ENCODE measurements at places on chromosomes 16 and 17. TPM values are rescaled to one million over a fixed set of nuclear protein-coding genes. Genes with fewer than 3 reads are reported as not detected.

COPS3 gene
- 103 TPM for total RNA-seq

TBC1D28 gene
- 0.24 TPM for total RNA-seq

CCL2 gene
- total RNA-seq: 1.4 TPM

NPIPA2 gene
- total RNA-seq: 15.8 TPM

PRSS22 gene
- 2.4 TPM for total RNA-seq

PLK1 gene
- total RNA-seq: 138 TPM

MRM1 gene
- total RNA-seq: 11.6 TPM

CES3 gene
- total RNA-seq: 3.7 TPM

ASPHD1 gene
- 17.9 TPM for total RNA-seq

TENT4B gene
- 12.4 TPM for total RNA-seq

HSPB9 gene
- total RNA-seq: 0.18 TPM

ZFHX3 gene
- 1.1 TPM for total RNA-seq

HSD11B2 gene
- 35.1 TPM for total RNA-seq

KRTAP2-1 gene
- not detected for total RNA-seq

PYDC1 gene
- 2.1 TPM for total RNA-seq

DNA sequence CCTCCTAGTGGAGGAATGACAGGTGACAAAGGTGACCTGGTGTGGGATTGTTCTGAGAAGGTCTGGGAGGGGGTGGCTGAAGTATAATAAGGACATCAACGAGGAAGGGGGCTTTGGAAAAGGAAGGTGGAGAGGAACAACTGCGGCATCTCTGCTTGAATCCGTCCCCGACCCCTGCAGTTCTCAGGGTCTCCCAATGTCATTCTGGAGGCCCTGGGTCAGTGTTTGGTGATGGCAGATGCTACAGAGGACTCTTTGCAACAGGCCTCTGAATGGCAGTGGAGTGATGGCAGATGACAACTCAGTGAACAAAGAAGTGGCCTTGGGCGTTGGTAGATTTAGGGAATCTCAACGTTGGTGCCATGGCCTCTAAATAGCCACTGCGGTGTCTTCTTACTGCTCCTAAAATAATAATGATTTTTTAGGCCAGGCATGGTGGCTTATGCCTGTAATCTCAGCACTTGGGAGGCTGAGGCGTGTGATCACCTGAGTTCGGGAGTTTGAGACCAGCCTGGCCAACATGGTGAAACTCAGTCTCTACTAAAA lies 1.3 kb downstream of the ENGASE start:
- DNase-seq: no peak

- no peak for DNase-seq
These were observed 19.8 kb downstream of the ANKFN1 start for GRCh38 chr17:56173026-56173425.

DNA sequence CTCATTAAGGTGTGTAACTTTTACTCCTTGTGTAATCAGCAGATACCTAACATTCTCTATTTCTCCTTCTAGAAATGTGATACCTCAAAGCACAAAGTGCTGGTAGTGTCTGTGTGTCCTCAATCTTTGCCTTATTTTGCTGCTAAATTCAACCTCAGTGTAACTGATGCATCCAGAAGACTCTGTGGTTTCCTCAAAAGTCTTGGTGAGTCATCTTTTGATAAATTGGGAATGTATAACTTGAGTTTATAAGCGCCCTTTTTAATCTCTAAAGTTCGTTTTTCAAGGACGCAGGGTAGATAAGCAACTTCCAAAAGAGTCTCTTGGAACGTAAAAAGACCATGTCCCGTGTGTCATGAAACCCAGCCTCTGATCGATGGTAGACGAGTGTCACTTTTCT lies 10.2 kb downstream of the NARF start:
- DNase-seq: no peak

- no peak for DNase-seq
These were observed 99.6 kb downstream of the ABCC1 start for GRCh38 chr16:16048904-16049582.

DNA sequence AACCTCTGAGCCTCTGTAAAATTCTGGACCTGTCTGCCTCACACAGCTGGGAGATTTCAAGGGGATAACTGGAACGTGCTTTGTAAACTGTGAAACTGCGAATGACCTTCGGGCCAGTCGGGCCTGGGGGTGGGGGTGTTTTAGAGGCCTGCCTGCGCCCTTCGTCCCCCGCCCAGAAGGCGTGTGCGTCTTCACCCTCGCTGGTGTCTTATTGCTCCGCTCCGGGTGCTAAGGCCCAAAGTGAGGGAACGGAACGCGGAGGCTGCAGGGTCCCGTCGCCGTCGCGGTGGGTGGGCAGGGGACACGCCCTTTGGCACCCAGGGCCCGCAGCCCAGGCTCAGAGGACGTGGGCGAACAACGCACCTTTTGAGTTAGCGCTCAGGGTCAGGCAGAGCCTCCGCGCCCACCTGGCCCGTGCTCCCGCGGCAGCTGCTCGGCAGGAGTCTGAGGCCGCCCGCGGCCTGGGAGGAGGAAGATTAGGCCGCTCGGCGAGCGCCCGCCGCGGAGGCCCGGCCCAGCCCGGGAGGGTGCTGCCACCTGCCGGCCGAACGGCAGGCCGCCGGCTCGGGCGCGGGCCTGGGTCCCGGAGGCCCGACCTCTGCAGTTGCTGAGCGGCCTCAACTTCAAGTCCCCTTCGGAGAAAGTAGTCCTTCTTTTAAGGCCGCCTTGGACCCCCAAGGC lies 29.7 kb downstream of the DCAKD start:
- DNase-seq: peak; percentile 80

DNA sequence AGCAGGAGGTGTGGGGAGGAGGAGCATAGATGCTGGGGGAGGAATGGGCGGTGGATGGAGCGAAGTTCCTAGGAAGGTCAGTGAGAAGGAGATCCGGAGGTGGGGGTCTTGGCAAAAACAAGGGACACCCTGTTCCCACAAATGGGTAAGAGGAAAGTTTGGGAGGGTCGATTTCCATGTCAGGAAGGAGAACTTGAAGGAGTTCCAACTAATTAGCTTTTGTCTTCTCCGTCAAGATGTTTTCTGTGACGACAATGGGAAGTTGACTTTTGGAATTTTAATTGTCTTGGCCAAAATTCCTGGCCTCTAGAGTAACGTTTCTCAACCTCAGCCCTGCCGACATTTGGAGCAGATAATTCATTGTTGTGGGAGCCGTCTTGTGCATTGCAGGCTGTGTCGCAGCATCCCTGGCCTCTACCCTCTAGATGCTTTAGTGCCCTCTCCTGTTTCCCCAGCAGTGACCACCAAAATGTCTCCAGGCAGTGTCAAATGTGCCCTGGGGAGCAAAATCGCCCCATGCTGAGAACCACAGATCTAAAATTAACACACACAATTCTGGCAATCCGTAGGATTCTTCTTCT lies 97.1 kb downstream of the PITPNC1 start:
- peak; percentile 40 for DNase-seq

DNA sequence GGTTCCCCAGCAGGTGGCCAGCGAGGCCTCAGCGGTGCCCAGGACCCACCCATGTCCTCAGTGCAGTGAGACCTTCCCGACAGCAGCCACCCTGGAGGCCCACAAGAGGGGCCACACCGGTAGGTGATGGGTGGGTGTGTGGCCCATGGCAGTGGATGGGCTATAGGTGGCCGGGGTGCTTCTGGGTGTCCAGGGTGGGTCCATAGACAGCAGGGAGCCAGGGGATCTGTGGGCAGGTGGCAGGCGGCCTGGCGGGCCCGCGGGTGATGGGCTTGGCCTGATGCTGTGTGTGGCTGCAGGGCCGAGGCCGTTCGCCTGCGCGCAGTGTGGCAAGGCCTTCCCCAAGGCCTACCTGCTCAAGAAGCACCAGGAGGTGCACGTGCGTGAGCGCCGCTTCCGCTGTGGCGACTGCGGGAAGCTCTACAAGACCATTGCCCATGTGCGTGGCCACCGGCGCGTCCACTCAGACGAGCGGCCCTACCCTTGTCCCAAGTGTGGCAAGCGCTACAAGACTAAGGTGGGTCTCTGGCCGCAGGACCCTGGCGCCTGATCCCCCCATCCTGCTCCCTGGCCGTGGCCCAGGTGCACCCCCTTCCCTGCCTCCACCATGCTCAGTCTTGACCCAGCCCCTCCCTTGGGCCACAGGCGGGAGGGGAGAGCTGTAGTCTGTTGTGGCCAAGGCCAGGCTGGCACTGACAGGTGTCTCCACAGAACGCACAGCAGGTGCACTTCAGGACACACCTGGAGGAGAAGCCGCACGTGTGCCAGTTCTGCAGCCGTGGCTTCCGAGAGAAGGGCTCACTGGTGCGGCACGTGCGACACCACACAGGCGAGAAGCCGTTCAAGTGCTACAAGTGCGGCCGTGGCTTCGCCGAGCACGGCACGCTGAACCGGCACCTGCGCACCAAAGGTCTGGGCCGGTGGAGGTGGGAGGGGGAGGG lies 2.1 kb upstream of the DNASE1L2 start:
- no peak for DNase-seq

DNA sequence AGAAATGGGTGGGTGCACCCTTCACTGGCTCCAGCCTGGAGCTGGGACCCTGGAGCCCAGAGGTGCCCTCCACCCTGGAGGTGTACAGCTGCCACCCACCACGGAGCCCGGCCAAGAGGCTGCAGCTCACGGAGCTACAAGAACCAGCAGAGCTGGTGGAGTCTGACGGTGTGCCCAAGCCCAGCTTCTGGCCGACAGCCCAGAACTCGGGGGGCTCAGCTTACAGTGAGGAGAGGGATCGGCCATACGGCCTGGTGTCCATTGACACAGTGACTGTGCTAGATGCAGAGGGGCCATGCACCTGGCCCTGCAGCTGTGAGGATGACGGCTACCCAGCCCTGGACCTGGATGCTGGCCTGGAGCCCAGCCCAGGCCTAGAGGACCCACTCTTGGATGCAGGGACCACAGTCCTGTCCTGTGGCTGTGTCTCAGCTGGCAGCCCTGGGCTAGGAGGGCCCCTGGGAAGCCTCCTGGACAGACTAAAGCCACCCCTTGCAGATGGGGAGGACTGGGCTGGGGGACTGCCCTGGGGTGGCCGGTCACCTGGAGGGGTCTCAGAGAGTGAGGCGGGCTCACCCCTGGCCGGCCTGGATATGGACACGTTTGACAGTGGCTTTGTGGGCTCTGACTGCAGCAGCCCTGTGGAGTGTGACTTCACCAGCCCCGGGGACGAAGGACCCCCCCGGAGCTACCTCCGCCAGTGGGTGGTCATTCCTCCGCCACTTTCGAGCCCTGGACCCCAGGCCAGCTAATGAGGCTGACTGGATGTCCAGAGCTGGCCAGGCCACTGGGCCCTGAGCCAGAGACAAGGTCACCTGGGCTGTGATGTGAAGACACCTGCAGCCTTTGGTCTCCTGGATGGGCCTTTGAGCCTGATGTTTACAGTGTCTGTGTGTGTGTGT lies 46.8 kb downstream of the IL21R start:
- no peak for DNase-seq

GRCh38 chr16:88461331-88462269 lies 8.5 kb downstream of the ZFPM1 start:
- peak; percentile 76 for DNase-seq

DNA sequence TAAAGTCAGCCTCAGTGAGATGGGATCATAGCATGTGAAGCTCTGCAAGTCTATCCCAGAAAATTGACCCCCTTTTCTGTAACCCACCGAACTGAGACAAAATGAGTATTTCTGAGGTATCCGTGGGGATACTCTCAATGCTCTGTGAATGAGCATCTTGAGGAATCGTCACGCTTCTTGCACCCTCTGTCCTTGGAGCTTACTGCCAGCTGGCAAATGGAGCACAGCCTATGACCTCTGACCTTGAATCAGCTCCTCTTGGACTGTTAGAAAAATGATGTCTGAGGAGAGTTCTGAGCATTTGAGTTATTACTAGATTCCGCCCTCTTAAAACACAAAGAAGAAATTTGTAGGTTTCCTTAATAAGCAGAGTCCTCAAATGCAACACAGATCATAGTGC lies 342.1 kb downstream of the ZFHX3 start:
- no peak for DNase-seq

- DNase-seq: no peak
These were observed 44.9 kb upstream of the DLX4 start for GRCh38 chr17:49924116-49924515.

- no peak for DNase-seq
These were observed 110.9 kb downstream of the SEC14L1 start for GRCh38 chr17:77251622-77252183.

DNA sequence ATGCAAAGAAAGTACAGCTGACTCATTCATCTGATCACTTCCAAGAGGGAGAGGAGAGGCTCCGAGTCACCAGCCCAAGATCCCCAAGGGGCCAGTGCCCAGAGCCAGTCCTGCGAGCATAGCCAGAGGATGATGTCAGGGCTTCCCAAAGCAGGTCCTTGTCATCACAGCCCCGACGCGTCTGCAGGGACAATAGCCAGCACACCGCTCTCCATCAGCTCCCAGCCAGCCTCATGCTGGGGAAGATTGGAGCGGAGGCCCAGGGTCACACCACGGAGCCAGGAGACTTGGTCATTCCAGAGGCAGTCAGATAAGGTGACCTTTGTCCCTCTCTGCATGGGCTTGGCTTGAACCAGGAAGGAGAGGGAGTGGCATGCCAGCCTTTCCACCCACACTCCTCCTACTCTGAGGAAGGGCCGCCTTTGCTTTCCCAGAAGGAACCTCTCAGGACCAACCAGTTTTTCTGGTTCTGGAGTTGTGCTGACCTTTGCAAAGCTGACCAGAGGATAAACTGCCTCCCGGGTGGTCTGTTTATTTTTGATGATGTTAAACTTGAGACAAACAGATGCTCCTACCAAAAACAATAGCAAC lies 58.3 kb upstream of the ARHGAP44 start:
- peak; percentile 89 for DNase-seq

GRCh38 chr17:56994009-56994792 lies 16.3 kb downstream of the SCPEP1 start:
- DNase-seq: no peak

GRCh38 chr17:11363565-11364117 lies 122.6 kb downstream of the SHISA6 start:
- peak; percentile 59 for DNase-seq

DNA sequence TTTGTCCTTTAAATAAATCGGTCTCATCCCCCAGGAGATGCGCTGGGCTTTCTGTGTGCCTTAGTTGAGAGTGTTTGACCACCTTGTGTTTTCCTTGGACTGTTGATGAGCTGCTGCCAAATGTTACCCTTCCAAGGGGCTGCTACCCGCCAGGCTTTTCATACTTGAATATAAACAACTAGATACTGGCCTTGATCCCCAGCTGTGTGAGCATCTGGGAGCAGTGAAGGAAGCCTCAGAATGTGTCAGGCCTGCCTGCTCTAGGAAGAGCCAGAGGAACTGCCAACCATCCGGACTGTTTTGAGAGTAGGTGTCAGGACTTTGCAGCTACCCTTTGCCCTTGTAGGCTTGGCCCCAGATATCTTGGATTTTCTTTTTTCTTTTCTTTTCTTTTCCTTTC lies 57.8 kb downstream of the LDHD start:
- DNase-seq: no peak

DNA sequence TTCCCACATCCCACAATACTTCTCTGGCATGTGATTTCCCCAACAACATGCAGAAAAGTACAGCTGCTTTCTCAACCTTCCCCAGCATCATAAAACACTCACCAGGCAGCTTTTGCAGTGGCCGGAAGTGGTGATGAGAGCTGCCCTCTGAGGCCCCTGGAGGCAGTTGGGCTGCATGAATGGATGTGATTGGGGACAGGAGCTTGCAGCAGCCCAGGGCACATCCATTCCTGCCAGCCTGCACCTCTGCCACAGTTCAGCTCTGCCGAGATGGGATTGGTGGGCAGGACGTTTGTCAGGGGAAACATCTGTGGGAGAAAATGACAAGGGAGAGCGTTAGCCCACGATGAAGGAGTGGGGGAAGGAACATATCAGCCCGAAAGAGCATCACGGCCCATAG lies 19.8 kb downstream of the NUBP1 start:
- no peak for DNase-seq

- DNase-seq: peak; percentile 88
These were observed 53.8 kb downstream of the COG7 start for GRCh38 chr16:23398987-23399805.

- DNase-seq: no peak
These were observed 28.7 kb upstream of the SLFN13 start for GRCh38 chr17:35477248-35477647.

- DNase-seq: no peak
These were observed 162.8 kb downstream of the IRF8 start for GRCh38 chr16:86061721-86062120.
